ENCODE measurements at places on chromosomes 5 and 9. TPM values are rescaled to one million over a fixed set of nuclear protein-coding genes. Genes with fewer than 3 reads are reported as not detected.

- peaks cover 3% of the 10 kb centered on the region for H3K4me1 ChIP-seq
- H3K4me3 ChIP-seq: no peak overlapping the region
- no peak for DNase-seq
- H3K27me3 ChIP-seq: no peaks in the 10 kb centered on the region
- H3K27ac ChIP-seq: no peak overlapping the region
- H3K36me3 ChIP-seq: no peaks in the 10 kb centered on the region
Observed at GRCh38 chr9:77651203-77651602, 3.1 kb upstream of the GNA14 start.

DNA sequence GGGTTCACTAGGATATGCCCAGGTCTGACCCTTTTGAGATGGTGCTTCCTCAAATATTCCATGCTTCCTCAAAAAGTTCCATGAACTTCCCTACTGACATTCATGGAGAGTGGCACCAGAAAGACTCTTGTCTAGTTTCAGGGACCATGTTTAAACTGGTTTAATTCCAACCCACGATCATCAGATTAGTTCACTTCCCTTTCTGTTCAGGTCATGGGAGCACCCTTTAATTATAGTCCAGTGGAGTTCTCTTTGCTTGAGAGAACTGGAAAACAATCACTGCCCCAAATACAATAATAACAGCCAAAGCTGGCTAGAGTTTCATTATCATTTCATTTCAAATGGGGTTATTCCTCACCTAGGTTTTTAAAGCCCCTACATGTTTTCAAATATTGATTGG, 9.7 kb upstream of the ERBIN start:
- H3K4me1 ChIP-seq: no peaks in the 10 kb centered on the region
- no peak overlapping the region for H3K4me3 ChIP-seq
- no peak for DNase-seq
- H3K27ac ChIP-seq: no peak overlapping the region
- no peaks in the 10 kb centered on the region for H3K27me3 ChIP-seq

GRCh38 chr5:35436400-35437057, 181.1 kb upstream of the SPEF2 start:
- H3K27ac ChIP-seq: no peak overlapping the region
- no peak overlapping the region for H3K4me3 ChIP-seq
- no peaks in the 10 kb centered on the region for H3K4me1 ChIP-seq
- no peaks in the 10 kb centered on the region for H3K27me3 ChIP-seq

DNA sequence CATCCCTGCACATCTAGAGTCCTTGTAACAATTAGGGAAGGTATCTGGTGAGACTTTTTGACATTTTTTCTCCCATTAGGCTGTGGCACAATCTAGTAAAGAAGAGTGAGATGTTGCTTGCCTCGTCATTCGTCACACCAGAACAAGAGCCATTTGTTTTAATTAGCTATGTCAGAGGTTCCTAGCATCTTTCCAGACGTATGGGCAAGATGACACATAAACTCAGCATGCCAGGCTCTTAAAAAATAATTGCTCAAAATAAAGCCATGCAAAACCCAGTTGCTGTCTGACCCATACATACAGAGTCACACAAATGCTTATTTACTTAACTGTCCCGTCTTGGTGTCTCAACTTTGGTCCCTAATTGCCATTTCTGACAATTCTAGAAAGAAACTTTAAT, 125.9 kb downstream of the TRPM3 start:
- DNase-seq: no peak
- no peaks in the 10 kb centered on the region for H3K36me3 ChIP-seq
- H3K27me3 ChIP-seq: no peaks in the 10 kb centered on the region
- peaks cover 13% of the 10 kb centered on the region for H3K4me1 ChIP-seq

- peak overlapping the region; percentile 94 for H3K27ac ChIP-seq
- no peak for DNase-seq
- H3K4me3 ChIP-seq: peak overlapping the region; percentile 84
- peaks cover 3% of the 10 kb centered on the region for H3K4me1 ChIP-seq
- H3K27me3 ChIP-seq: no peaks in the 10 kb centered on the region
Observed at GRCh38 chr5:181223729-181224389, 778 bp downstream of the TRIM41 start.

- no peaks in the 10 kb centered on the region for H3K36me3 ChIP-seq
- no peak for DNase-seq
- no peak overlapping the region for H3K27ac ChIP-seq
Observed at GRCh38 chr5:79130781-79131180, 19.2 kb downstream of the BHMT start.

DNA sequence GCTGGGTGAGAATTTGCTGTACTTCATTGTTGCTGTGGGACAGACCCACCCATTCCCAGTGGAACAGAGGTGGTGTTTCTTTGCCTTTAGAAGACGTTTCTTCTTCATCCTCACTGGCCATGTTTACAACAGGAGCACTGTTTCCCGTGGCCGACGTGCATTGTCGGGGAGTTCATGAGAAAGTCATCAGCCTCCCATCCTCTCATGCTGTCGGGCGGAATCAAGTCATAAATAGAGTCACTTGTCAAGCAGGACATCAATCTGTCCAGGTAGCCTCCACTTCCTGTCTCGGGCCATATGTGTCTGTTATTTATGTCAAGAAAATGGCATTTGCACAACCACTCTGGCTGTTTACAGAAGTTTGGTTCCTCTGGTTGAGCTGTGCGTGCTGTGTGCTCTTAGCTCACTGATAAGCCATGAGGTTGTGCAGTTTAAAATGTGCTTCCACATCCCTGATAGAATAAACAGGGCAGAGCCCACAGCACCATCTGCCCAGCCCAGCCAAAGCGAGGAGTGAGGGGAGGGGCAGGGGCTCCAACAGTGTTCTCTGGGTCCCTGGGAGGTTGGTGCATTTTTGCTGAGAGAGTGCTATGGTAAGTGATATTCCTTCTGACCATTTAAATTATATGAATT, 401.9 kb upstream of the IRX2 start:
- H3K27ac ChIP-seq: no peak overlapping the region
- no peak for DNase-seq
- no peaks in the 10 kb centered on the region for H3K4me1 ChIP-seq
- H3K36me3 ChIP-seq: no peaks in the 10 kb centered on the region
- H3K4me3 ChIP-seq: no peak overlapping the region

- no peaks in the 10 kb centered on the region for H3K27me3 ChIP-seq
- no peak overlapping the region for H3K4me3 ChIP-seq
- H3K27ac ChIP-seq: no peak overlapping the region
- no peak for DNase-seq
- peaks cover 15% of the 10 kb centered on the region for H3K4me1 ChIP-seq
Observed at GRCh38 chr5:137320056-137321045, 178.8 kb downstream of the SPOCK1 start.

DNA sequence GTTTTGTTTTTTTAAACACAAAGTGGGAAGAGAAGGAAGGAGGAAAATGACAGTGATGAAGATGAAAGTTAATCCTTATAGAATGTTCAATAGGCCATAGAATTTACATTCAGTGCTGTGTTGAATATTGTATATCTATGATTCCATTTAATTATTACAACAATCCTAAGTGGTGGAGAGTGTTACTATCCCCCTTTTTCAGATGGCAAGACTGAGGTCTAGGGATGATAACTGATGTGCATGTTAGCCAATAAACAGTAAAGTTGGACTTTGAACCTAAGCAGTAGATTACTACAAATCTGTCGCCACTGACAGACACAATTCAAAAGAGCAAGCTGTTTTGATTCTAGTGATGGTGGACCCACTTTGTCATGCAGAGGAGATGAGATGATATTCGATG, 237.9 kb downstream of the ARHGAP26 start:
- H3K4me1 ChIP-seq: peaks cover 23% of the 10 kb centered on the region
- no peaks in the 10 kb centered on the region for H3K27me3 ChIP-seq
- H3K4me3 ChIP-seq: no peak overlapping the region
- no peak for DNase-seq
- H3K36me3 ChIP-seq: no peaks in the 10 kb centered on the region

- no peaks in the 10 kb centered on the region for H3K27me3 ChIP-seq
- DNase-seq: no peak
- no peaks in the 10 kb centered on the region for H3K4me1 ChIP-seq
- H3K4me3 ChIP-seq: no peak overlapping the region
Observed at GRCh38 chr5:143431789-143432188, 28.3 kb upstream of the NR3C1 start.

GRCh38 chr9:107158321-107158720, 124.8 kb upstream of the RAD23B start:
- no peaks in the 10 kb centered on the region for H3K4me1 ChIP-seq
- H3K27me3 ChIP-seq: no peaks in the 10 kb centered on the region
- no peak overlapping the region for H3K4me3 ChIP-seq
- DNase-seq: no peak
- H3K36me3 ChIP-seq: no peaks in the 10 kb centered on the region

- H3K27me3 ChIP-seq: no peaks in the 10 kb centered on the region
- no peaks in the 10 kb centered on the region for H3K36me3 ChIP-seq
- H3K4me3 ChIP-seq: no peak overlapping the region
- H3K27ac ChIP-seq: no peak overlapping the region
- DNase-seq: no peak
Observed at GRCh38 chr5:92332039-92332438, 948.9 kb upstream of the ARRDC3 start.

DNA sequence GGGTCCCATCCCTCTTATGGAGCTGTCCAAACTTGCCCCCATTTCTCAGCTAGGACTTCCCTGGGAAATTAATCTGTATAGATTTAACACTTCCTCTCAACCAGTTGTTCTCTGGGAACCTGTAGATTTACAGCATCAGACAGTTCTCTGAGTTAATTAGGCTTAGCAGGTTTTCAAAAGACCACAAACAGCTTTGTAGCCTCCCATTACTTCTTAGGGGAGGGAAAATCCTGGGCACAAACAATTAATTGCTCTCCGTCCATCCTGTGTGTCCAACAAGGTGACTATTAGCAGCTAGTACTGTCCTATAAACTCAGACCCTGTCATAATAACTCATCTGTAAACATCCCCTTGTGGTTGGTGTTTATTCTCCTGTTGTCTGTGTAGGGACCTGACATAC, 197.9 kb downstream of the GOLPH3 start:
- no peak overlapping the region for H3K4me3 ChIP-seq
- H3K4me1 ChIP-seq: no peaks in the 10 kb centered on the region
- no peak overlapping the region for H3K27ac ChIP-seq
- no peaks in the 10 kb centered on the region for H3K36me3 ChIP-seq

GRCh38 chr5:143237664-143238063, 165.8 kb downstream of the NR3C1 start:
- no peaks in the 10 kb centered on the region for H3K36me3 ChIP-seq
- no peak for DNase-seq
- no peak overlapping the region for H3K4me3 ChIP-seq
- no peak overlapping the region for H3K27ac ChIP-seq

GRCh38 chr5:88792144-88792840, 90.7 kb downstream of the MEF2C start:
- H3K36me3 ChIP-seq: no peaks in the 10 kb centered on the region
- DNase-seq: no peak
- H3K4me1 ChIP-seq: peaks cover 13% of the 10 kb centered on the region
- H3K27ac ChIP-seq: peak overlapping the region; percentile 14
- H3K4me3 ChIP-seq: no peak overlapping the region

GRCh38 chr5:143542798-143543144, 139.3 kb upstream of the NR3C1 start:
- H3K36me3 ChIP-seq: no peaks in the 10 kb centered on the region
- no peak overlapping the region for H3K4me3 ChIP-seq
- no peaks in the 10 kb centered on the region for H3K27me3 ChIP-seq
- no peak overlapping the region for H3K27ac ChIP-seq

DNA sequence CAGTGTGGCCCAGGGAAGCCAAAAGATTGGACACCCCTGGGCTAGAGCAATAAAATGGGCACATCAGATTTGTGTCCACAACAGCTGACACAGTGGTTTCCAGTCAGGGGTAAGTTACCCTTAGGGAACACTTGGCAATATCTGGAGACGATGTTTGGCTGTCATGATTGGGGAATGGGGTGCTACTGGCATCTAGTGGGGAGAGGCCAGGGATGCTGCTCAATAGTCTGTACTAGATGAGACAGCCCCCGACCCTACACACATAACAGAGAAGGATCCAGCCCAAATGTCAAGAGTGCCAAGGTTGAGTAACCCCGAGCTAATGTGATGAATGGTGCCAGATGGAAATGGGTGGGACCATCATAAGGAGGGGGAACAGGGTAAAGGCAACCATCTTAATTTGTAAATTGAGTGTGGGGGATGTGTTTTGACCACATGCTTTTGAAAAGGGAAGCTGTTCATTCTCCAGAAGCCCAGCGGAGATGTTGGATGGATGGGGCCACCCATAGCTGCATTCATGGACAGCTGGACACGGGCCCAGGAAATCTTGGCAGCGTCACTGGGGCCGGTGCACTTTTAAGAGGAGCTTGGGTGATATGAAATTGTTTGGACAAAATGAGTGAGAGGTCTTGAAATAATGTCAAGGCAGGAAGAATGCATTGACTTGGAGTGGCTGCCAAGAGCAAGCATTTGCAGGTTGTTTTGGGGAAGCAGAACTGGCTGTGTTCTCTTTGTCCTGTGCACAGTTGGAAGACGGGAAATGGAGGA, 33.4 kb downstream of the SYK start:
- no peaks in the 10 kb centered on the region for H3K36me3 ChIP-seq
- H3K27me3 ChIP-seq: no peaks in the 10 kb centered on the region
- no peak overlapping the region for H3K4me3 ChIP-seq
- H3K4me1 ChIP-seq: no peaks in the 10 kb centered on the region
- DNase-seq: no peak

GRCh38 chr5:136439367-136439766, 74.0 kb upstream of the TRPC7 start:
- no peaks in the 10 kb centered on the region for H3K4me1 ChIP-seq
- H3K27ac ChIP-seq: no peak overlapping the region
- H3K27me3 ChIP-seq: no peaks in the 10 kb centered on the region
- H3K4me3 ChIP-seq: no peak overlapping the region
- no peak for DNase-seq
- H3K36me3 ChIP-seq: no peaks in the 10 kb centered on the region

DNA sequence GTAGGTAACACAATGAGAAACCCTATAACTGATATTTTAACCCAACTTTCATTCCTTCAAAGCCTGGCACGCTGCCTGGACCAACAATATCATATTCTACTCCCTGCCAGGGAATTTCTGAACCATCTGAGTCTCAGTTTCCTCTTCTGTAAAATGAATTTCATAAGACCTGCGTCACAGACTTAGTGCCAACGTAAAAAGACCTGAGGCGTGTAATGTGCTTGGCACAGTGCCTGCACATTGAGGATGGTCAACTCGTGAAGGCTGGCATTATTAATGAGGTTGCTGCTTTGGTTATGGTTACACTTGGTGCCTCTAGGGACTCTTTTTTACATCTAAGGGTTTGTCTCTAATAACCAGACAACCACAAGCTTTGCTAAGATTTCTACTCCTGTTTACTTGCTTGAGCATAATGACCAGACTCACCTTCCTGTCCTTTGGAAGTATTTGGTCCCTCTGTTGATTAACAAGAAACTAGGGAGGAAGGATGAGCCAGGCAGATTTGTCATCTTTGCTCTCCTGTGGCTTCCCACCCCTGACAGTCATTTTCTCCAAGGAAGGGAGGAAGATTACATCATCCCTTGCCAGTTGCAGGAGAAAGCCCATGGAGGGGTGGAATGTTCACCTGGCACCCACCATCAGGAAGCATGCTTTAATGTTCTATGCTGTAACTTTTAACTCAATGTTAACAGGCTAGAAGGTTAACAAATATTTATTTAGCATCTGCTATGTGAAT, 79.0 kb downstream of the PAPPA start:
- no peak for DNase-seq
- H3K4me3 ChIP-seq: no peak overlapping the region
- no peak overlapping the region for H3K27ac ChIP-seq
- H3K36me3 ChIP-seq: no peaks in the 10 kb centered on the region
- H3K27me3 ChIP-seq: no peaks in the 10 kb centered on the region

The SCAMP1 gene
- total RNA-seq: 31.4 TPM

The LCN2 gene
- not detected for total RNA-seq

The LVRN gene
- 0.92 TPM for total RNA-seq

The FBN2 gene
- 5.8 TPM for total RNA-seq

The STKLD1 gene
- not detected for total RNA-seq

The EQTN gene
- not detected for total RNA-seq

Data from thoracic aorta (tissue), 2 donors.